Inflammatory macrophage (primary cell): ENCODE measurements at places on chromosomes 1 and 21.

- DNase-seq, result peak; percentile 9
These were observed 134.4 kb downstream of the OMA1 start for GRCh38 chr1:58412071-58412580.

DNA sequence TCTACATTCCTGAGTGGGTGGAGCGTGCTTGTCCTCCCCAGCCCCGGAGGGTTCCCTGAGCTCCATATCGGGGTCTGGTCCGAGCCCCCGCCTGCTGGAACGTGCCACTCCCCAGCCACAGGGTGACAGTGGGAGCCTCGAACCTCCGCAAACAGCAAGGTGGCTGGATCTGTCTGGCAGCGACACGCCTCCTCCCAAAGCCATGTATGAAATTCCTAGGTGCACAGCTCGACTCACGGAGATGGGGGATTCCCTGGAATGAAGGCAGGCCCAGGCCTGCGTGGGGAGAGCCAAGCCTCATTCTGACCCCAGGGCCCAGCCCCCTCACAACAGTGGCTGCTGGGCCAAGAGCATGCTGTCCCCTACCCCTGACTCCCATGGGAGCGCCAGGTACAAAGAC lies 32.9 kb downstream of the TP73 start:
- no peak for DNase-seq

DNA sequence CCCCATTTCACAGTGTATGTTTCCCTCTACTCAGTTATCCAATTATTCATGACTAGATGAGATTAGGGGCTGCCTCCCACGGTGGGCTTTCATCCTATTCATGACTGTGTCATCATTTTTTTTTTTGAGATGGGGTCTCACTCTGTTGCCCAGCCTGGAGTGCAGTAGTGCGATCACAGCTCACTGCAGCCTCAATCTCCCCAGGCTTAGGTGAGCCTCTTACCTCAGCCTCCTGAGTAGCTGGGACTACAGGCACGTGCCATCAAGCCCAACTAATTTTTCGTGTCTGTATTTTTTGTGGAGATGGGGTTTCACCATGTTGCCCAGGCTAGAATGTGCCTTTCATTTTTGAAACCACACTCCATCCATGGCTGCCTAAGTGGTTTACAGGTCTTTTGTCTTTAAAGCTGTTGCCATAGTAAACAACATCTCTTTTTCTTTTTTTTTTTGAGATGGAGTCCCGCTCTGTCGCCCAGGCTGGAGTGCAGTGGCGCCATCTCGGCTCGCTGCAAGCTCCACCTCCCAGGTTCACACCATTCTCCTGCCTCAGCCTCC lies 60.0 kb downstream of the PIK3CD start:
- DNase-seq, result no peak

DNA sequence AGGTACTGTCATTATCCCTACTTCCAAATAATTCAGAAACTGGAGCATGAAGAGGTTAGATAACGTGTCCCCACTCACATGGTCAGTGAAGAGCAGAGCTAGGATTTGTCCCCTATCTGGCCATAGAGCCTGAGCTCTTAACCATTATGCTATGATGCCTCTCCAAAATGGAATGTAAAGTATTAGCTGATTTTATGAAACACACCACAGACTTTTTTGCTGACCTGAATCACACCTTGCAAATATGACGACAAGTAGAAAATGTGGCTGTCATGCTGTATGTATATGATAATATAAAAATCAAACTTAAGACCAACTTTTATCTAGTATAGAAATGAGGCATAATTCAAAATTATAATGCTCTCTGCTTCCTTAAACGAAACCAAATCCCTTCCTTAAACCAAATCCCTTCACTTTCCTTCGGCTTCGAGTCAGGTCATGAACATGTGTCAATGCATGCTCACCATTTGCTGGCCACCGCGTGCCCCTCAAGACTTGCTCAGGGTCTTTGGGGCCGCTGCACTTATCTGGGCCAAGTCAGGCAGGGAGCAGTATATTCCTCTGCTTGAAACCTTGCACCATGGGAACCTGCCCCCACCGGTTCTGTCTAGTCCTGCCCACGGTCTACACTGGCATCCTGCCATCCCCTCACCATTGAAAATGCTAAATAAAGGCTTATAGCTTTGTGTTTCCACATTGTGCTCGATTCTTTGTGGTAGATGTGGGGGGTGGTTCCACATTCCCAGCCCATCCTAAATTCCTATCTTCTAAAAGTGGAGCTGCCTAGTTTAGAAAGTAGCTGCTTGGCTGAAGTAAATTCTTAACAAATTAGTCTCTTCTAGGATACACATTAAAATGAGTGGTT lies 1.6 kb upstream of the TMCC2 start:
- no peak for DNase-seq

- DNase-seq, result no peak
These were observed 26.5 kb downstream of the NFYC start for GRCh38 chr1:40717955-40718354.
